ENCODE measurements at places on chromosomes 2 and 18. TPM values are rescaled to one million over a fixed set of nuclear protein-coding genes. Genes with fewer than 3 reads are reported as not detected.
A peak's percentile ranks its signal among the peaks of the same experiment; 100 is the strongest.

DNA sequence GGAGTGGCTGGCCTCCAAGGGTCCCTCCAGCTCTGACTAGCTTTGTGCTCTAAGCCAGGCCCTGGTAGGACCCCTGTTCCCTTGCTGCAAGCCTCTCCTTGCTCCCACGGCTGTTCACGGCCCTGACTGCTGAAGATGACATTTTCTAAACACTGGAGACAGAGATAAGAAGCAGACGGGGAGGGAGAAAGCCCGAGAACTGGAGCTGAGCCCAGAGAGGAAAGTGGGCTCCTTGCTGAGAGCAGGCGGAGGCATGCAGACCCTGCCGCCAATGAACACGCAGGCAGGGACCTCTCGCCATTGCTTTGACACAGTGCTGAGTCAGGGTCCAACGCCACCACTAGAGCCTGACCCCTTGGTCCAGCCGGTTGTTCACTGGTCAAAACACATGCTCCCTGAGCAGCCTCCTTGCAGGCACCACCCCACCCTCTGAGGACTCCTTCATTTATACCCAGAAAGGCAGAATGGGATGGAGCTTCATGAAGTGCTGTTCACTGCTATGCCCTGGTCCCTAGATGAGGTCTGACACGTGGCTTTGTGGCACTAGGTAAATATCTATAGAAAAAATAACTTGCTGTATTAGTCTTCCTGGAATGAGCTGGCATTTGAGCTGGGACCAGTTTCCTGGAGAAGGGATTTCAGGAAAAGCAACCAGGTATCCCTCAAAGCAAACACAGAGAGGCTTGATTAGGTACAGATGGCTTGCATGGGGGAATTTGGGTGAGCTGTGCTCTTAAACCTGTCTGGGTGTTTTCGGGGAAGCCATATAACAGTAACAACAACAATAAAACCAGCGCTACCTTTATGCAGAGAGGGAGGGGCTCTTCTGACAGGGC is 65.7 kb downstream of the MCFD2 start:
- peak; percentile 42 for DNase-seq

DNA sequence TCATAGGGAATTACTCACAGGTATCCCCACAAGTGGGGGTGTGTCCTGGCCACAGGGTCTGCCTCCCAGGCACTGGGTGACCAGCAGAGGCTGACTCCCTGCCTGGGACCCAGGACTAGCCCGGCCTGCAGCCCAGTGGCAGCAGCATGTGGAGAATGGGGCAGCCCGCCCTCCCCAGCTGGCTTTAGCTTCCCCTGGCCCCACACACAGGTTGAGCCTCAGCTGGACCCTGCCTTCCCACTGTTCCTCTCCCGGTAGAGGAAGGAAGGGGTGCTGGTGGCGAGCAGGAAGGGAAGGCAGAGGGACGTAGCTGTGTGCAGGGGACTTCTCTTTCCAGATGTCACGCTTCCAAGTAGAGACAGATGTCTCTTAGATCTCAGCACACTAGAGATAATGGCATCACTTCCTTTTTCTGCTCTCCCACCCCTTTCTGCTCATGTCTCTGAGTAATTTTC is 51.4 kb downstream of the EMILIN2 start:
- peak; percentile 40 for DNase-seq

Gene RNF138
- total RNA-seq, result 13.7 TPM

Gene SERPINB2
- 82.1 TPM for total RNA-seq

DNA sequence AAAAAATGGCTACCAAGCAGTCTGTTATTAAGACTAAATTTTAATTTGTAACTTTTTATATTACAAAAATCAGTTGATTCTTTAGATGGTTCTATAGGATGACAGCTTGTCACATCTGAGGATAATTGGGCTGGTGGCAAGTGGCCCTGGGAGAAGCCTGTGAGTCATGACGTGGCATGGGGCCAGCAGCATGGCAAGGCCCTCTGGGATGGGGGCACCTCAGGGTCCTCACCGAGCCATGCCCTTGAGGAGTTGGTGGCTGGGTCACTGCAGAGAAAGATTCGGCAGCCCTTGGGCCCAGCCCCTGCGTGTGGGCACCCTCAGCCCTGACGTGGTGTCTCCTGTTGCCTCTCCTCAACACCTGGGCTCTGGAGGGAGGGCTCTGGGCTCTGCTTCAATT is 49.7 kb downstream of the STK25 start:
- DNase-seq, result no peak

GRCh38 chr18:58186258-58186948 is 142.4 kb downstream of the NEDD4L start:
- DNase-seq, result peak; percentile 90

Gene ZNF396
- total RNA-seq, result 0.26 TPM

DNA sequence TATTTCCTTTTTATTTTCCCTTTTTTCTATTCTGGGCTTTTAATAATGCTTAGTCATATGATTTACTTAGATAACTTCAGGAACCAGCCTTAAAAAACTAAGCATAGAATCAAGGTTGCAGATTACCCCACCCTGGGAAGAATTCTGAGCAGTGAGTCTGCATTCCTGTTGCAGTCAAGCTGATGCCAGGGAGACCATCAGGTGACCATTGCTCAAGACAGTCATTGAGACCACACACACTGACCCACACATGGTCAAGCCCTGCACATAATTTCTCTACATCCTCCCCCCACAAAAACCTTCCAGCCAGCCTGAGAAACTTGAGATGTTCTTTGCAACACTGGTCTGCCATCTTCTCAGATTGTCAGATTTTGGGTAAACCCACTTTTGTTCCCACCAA is 83.9 kb downstream of the SH3YL1 start:
- no peak for DNase-seq

DNA sequence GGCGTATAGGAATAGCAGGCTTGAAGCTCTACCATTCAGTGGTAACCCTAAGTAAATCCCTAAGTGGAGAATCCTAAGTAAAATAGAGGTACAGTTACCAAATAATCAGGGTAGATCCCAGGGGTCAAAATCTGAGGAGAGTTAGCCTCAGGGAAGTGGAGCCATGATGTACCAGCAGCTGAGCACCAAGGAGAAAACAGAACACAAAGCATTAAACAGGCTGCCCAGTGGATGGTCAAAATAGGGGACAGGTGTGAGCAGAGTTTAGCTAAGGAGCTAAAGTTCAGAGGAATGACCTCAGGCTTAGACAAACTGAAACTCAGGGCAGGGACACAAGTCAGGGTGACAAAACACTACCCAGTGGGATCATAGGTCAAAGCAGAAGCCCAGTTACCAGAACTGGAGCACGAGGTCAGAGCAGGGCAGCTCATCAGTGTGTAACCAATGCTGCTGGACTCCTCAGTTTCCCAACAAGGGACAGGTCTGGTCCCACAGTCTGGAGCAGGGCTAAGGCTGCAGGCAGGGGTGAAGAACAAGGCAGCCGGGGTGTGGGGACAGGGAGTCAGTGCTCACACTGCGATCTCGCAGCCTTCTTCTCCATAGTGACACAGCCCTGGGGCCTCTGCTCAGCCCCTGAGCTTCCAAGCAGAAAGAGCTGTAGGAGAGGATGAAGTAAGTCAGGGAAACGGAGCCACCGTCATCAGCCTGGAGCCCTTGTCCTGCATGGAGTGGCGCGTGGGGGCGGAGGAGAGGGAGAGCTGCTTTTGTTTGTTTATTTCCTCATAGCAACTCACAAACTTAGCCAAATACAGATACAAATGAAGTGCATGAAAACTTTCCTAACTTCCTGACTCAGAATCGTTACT is 264.0 kb downstream of the MREG start:
- peak; percentile 75 for DNase-seq
